IPS DF 19.7 (cell line): ENCODE measurements at places on chromosomes 6 and 20.

DNA sequence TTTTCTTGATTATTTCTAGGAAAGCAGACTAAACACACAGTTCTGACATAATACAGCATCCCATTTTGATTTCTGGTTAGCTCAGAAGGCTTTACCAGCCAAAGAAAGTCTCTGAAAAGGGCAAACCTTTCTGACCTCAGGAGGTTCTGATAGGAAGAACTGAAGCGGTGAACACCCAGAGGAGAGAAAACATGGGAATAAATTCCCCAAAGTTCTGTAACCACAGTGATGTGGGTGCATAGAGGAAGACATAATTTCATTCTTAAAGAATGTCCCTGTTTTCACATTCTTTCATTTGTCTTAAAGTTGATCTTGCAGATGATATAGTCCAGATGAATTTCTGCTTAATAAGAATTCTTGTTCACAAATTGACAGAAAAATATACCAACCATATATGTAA, 60.3 kb downstream of the RSPO3 start:
- no peak for DNase-seq

- no peak for DNase-seq
Observed at GRCh38 chr6:106110164-106110826, 24.2 kb downstream of the PRDM1 start.

- DNase-seq: no peak
Observed at GRCh38 chr6:106975738-106976064, 1.2 kb upstream of the CD24 start.

DNA sequence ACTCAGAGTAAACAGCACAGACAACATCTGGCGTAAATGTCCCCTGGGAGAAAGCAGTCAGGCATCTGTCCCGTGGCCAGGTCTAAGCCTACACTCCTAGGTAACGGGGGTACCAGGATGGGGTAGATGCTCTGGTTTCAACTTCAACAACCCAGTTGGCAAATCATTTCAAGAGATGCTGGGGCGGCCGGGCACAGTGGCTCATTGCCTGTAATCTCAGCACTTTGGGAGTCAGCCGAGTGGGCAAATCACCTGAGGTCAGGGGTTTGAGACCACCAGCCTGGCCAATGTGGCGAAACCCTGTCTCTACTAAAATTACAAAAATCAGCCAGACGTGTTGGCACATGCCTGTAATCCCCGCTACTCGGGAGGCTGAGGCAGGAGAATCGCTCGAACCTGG, 12.3 kb downstream of the PREX1 start:
- no peak for DNase-seq

- DNase-seq: no peak
Observed at GRCh38 chr6:144999127-144999526, 714.0 kb downstream of the UTRN start.

- DNase-seq: no peak
Observed at GRCh38 chr20:62350098-62350628, 16.9 kb downstream of the LAMA5 start.

DNA sequence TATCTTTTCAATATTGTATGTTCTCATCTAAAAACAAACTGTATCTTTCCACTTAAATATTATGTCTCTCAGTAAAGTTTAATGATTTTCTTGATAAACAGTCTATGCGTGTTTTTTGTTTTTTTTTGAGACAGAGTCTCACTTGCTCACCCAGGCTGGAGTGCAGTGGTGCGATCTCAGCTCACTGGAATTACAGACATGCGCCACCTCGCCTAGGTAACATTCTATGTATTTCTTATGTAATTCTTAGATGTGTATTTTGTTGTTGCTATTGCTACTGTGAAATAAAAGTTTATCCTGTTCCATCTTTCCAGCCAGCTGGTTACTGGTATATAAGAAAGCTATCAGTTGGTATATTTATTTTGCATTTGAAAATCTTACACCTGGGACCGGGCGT, 29.4 kb downstream of the ABHD12 start:
- DNase-seq: no peak

DNA sequence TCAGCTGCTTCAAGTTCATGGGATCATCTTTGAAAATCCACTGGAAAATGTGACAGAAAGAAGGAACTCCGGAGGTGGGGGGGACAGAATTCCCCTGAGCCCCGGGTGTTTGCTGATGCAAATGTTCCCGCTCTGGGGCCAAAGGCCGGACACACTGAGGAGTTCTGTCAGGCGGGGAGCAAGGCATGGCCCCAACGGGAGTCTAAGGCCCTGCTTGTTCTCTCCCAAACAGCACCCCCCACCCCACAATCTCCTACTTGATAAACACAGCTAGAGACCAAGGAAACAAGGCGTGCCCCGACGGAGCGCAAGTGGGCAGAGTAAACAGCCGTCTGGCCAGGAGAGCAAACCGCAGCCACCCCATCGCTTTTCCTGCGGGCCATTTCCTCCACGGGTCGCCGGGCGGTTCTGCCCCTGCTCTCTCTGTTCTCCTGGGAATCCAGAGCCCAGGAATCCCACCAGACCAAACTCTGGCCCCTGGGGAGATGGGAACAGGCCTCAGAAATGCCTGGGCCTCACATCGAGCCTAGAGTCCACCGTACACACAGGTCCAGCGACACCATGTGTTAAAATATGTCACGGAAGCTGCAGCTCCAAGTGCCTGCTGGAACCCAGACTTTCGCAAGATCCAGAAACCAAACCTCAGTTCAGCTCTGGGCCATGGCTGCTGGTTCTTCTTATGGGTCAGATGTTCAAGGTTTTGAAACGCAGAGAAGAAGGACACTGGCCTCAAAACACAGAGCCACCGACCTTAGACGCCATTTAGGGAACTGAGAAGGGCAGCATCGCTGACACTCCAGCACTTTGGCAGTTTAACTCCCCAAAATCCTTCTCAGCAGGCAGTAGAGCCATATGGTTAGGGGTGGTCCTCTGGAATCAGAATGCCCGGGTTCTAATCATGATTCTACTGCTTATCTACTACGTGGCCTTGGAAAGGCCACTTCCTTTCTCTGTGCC, 104.2 kb downstream of the PREX1 start:
- no peak for DNase-seq

DNA sequence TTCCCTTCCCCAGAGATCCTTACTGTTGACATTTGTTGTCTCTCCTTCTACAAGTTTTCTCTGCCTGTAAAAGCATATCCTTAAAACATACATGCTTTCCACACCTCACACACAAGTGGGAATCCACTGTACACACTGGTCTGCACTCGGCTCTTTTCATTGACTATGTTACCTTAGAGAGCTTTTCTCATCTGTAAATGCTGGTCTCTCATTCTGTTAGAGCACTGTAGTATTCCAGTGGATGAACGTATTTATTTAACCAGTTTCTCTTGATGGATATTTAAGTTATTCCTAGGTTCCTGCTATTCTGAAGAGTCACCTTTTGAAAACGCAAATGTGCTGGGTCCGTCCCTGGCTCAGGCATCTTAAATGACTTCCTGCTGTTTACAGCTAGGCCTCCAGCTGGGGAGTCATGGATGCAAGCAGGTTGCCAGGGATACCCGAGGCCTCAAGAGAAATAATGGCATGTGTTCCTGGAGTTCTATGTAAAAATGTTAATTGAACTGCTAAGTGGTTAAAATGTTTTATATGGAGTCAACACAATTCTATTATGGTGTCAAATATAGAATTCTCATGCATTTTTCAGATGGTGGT, 61.1 kb upstream of the TGM3 start:
- no peak for DNase-seq

DNA sequence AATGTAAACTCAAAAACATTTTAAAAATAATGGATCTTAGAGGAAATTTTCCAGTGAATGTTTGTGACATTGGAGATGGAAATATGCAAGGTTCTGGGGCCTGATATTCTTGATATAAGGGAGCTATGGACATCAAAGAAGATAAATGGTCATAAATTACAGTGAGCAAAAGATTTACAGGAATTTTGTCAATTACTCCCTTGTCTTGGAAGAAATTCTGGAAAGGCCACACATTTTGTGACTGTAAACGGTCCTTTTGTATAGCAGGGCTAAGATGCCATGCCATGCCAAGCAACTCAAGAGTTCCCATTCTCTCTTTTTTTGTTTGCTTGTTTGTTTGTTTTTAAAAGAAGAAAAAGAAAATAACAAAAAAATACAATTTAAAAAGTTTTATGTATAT, 1186.2 kb upstream of the CITED2 start:
- DNase-seq: no peak

DNA sequence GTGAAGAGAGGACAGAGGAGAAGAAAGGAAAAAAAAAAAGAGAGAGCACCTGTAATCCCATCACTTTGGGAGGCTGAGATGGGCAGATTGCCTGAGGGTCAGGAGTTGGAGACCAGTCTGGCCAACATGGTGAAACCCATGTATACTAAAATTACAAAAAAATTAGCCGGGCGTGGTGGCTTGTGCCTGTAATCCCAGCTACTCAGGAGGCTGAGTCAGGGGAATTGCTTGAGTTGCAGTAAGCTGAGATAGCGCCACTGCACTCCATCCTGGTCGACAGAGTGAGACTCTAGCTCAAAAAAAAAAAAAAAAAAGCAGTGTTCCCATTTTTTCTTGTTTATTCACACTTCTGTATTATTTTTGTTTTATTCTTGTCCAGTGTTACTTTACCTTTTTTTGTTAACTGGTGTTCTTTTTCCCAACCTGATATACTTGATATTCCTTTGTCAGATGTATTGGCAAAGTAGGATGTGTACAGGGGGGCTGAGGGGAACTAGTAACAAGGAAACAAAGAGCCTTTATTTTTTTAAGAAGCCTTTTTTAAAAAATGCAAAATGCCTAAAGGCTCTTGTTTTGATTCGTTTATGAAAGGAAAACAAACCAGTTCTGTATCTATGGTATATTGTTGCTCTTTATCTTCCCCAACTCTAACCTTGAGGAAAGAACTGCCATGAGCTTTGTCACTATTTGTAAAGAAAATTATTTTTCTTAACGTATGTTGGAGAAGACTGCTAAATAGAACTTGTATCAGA, 22.3 kb downstream of the COL19A1 start:
- DNase-seq: no peak

DNA sequence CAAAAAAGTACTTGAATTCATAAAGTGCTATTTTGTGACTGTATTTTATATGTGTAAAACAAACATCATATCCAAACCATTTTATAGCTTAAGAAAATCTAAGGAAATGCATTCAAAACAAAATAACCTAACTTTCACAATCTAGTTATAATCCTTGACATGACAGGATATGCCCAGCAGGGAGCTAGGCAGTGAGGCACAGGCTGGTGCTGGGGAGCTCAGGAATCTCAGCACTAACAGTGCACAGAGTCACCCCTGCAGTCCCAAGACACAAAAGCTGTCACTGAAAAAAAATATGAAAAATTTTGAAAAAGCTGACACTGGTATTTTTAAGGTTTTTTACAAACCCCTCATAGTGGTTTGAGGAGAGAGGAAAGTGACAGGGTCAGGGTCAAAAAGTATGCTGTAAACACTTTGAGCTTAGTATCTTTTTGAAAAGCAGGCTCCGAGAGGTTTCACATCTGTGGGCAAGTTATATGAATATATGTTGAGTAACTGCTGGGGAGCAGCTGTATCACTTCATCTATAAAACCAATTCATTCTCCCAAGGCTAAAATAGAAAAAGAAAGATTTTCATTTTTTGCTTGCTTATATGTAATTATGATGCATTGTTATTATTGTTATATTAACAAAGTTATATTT, 24.1 kb downstream of the LGSN start:
- no peak for DNase-seq

- DNase-seq: no peak
Observed at GRCh38 chr6:160274871-160275510, 16.4 kb upstream of the SLC22A2 start.

DNA sequence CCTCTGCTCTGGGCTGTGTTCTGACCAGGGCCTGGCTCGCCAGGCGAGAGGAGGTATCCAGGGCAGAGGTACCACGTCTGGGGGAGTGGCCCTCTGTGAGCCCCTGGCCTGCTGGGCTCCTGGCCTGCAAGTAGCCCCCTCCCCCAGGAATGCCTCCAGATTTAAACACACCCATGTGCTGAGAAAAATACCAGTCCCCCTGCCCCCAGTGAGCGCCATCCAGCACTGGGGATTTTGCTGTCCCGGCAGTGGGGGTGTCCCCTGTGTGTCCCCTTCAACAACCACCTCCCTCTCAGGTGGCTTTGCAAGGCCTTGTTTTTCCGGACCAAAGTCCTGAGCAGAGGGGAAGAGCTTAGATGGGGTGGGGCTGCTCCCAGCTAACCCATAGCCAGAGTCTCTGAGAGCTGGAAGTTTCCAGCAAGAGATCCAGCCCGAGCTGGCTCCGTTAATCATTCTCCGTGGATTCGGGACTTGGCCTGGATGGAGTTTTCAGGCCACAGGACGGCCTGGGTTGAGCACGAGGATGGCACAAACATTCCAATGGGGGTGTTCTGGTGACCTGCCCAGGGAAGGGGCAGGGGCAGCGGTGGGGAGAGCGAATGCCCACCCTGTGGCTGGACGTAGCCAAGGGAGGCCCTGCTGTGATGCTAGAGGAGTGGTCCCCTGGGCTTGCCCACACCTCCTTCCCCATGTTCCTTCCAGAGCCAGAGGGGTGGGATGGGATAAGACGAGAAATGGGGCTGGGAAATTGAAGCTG, 29.0 kb downstream of the PCK1 start:
- no peak for DNase-seq

GRCh38 chr6:7691675-7692452, 34.0 kb upstream of the BMP6 start:
- DNase-seq: no peak

- no peak for DNase-seq
Observed at GRCh38 chr6:45076217-45076930, 251.8 kb upstream of the RUNX2 start.

- no peak for DNase-seq
Observed at GRCh38 chr6:51129043-51129442, 310.4 kb downstream of the TFAP2B start.

DNA sequence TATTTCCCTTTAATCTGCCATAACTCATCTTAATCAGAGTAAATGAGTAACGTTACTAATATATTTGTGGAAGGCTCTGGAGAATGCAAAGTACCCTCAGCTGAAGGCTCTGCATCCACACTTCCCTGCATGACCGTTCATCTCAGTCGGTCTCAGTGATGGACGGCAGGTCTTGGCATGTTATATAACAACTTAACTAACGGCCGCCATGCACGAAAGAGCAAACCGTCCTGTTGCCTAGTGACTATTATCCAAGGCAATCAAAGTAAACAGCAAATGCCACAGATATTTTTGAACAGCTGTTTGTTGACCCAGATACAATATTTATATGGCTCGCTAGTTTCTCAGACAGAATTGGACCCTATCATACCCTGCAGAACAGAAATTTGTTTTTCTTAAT, 194.9 kb upstream of the SMLR1 start:
- no peak for DNase-seq
